Iris pigment epithelial cell (primary cell): ENCODE measurements at places on chromosomes 4 and X.

- DNase-seq, result no peak
Observed at GRCh38 chr4:157803845-157804521, 368.8 kb downstream of the GASK1B start.

- DNase-seq, result peak; percentile 58
Observed at GRCh38 chrX:136166221-136166855, 19.0 kb downstream of the FHL1 start.

GRCh38 chrX:39755143-39756032 lies 342.4 kb downstream of the BCOR start:
- DNase-seq, result peak; percentile 94

GRCh38 chr4:133929531-133930239 lies 271.9 kb downstream of the PABPC4L start:
- DNase-seq, result no peak

- DNase-seq, result no peak
Observed at GRCh38 chr4:57158762-57159161, 48.6 kb upstream of the IGFBP7 start.

- no peak for DNase-seq
Observed at GRCh38 chr4:65399084-65399483, 271.2 kb downstream of the EPHA5 start.

- DNase-seq, result no peak
Observed at GRCh38 chr4:152162331-152162697, 373.6 kb downstream of the FBXW7 start.

- DNase-seq, result no peak
Observed at GRCh38 chr4:52574036-52574435, 85.1 kb downstream of the USP46 start.

- DNase-seq, result no peak
Observed at GRCh38 chrX:153527208-153527607, 9.8 kb downstream of the ATP2B3 start.

GRCh38 chrX:52811065-52811625 lies at the start of gene XAGE5:
Gene XAGE5, plus strand, starts transcription at chrX:52811287. Its CDS starts 1,280 bp downstream, at chrX:52812567.
- DNase-seq, result no peak

DNA sequence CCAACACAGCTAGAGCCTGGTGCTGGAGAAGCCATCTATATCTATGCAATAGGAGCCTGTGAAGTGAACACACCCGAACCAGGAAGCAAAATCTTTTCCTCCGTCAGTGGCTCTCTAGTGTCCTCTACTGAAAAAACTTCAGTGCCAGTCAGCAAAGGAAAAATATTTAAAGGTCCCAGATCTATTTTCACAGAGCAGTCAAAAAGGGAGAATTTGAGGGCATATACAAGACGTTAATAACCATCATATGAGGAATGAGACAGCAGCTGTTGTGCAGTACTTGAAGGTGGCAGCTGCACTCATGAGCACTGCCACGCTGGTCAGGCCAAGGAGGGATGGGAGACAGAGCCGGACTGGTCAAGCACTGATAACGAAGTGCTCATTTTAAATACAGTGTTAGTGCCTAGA lies 14.4 kb downstream of the MCUB start:
- peak; percentile 31 for DNase-seq

GRCh38 chr4:168390041-168390440 lies 71.5 kb upstream of the DDX60 start:
- DNase-seq, result no peak

DNA sequence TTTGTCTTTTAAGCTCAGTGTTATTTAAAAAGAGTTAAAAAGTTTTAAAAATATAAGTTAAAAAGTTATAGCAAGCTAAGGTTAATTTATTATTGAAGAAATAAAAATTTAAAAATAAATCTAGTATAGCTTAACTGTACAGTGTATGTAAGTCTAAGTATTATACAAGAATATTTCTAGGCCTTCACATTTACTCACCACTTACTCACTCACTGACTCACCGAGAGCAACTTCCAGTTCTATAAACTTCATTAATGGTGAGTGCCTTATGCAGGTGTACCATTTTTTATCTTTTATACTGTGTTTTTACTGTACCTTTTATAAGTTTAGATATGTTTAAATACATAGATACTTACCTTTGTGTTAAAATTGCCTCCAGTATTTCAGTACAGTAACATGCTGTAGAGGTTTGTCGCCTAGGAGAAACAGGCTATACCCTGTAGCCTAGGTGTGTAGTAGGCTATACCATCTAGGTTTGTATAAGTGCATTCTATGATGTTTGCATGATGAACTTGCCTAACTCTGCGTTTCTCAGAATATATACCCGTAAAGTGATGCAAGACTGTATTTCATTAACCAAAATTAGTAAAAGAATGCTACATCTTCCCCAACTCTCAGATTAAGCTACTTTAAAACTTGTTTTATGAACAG lies 202.9 kb downstream of the CFAP299 start:
- DNase-seq, result peak; percentile 33

DNA sequence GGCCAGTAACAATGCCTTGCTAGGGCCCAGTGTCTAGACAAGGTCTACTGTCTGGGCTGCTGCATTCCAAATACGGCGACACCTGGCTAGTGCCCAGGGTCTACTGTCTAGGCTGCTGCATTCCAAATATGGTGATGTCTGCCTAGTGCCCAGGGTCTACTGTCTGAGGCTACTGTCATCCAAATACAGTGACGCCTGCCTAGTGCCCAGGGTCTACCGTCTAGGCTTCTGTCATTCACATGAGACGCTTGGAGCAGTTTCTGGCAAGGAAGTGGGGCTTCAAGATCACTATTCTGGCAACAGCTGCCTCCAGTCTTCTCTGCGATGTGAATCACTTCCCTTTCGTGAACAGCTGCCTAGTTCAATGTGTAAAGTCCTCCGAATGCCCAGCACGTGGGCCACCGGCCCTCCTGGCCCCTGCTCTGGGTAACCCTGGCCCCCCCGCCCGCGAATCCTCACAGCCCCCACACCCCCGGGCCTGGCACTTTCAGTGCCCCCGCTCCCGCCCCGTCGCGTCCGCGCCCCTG lies 12.7 kb downstream of the ACOX3 start:
- peak; percentile 30 for DNase-seq

DNA sequence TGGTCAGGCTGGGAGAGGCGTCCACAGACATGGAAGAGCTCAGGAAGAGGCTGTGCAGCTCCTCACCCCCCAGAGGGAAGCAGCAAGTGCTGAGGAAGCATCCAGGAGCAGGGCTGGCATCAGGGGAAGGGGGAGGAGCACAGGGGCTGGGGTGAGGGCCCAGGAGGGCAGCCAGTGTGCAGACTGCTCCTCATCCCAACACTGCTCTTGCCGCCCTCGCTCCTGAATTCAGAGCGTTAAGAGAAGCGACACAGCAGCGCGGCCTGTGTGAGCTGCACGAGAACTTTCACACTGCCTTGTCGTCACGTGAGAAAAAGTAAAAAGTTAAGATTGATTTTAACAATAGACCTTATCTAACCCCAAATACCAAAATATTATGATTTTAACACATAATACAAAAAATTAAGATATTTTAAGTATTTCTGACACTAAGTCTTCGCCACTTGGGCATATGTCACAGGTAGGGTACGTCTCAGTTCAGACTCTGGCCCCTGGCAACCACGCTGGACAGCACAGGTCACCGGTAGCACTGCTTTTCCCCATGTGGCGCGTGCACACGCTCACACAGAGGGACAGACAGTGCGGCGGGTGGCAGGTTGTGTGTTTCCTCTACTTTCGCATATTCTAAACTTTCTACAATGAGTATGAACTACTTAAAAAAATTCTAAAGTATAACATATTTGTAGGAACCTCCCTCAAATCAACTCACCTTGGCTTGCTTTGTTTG lies 19.7 kb downstream of the NOP14 start:
- no peak for DNase-seq

DNA sequence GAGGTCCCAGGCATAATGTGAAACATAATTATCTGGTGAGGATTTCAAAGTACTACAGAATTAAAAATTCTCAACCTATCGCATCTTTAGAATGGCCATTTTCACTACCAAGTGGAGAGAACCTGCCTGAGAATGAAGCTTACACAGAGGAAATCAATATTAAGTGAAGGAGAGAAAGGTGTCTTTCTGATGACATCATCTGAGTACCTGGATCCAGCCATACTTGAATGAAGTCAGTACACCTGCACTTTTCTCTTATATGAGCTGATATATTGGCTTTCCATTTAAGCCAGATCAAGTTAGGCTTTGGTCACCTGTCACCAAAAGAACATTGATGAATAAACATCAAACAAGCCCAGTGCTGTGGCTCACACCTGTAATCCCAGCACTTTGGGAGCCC lies 118.9 kb upstream of the MED14 start:
- no peak for DNase-seq

GRCh38 chrX:22073928-22074327 lies 41.8 kb downstream of the PHEX start:
- DNase-seq, result no peak

GRCh38 chrX:50697691-50698090 lies 116.3 kb downstream of the SHROOM4 start:
- peak; percentile 84 for DNase-seq

GRCh38 chr4:1031956-1032795 lies 20.8 kb downstream of the FGFRL1 start:
- no peak for DNase-seq

DNA sequence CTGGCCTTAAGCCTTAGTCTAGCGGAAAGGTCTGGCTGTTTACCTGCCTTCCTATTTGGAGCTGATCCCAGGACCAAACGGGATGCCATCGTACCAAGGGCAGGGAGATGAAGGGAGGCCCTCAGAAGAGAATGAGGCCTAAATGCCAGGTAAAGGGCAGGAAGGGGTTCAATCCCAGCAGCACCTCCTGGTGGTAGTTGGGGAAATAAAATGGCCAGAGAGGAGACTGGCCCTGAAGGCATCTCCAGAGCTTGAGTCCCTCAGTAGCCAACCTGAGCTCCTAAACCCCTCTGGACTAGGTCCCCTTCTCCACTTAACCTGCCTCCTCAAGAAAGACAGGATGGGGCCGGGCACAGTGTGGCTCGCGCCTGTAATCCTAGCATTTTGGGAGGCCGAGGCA lies 53.7 kb downstream of the KDM5C start:
- no peak for DNase-seq

GRCh38 chr4:8294036-8294435 lies 24.5 kb downstream of the HTRA3 start:
- no peak for DNase-seq

- DNase-seq, result peak; percentile 50
Observed at GRCh38 chrX:13102636-13103035, 58.2 kb upstream of the FAM9C start.

GRCh38 chr4:126251169-126251568 lies 936.4 kb downstream of the FAT4 start:
- DNase-seq, result no peak

GRCh38 chr4:155609455-155610059 lies 57.1 kb upstream of the GUCY1A1 start:
- DNase-seq, result peak; percentile 24

GRCh38 chrX:153305972-153306371 lies 15.6 kb downstream of the PNMA6F start:
- DNase-seq, result no peak

DNA sequence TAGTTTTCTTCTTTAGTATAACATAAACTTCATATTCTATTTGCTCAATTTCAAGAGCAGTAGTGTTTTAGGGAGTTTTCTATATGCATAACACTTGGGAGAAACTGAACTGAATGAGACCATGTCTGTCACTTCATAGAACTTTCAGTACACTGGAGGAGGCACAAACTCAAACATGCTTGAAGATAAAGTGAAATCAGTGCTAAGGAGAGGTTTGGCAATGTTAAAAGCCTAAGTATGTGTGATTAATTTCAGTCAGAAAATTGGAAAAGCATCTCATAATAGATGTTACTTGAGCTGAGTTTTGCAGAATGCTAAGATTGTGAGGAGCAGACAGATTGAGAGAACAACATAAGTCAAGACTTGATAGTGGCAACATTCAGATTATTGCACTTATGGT lies 411.2 kb upstream of the HS3ST1 start:
- DNase-seq, result no peak

DNA sequence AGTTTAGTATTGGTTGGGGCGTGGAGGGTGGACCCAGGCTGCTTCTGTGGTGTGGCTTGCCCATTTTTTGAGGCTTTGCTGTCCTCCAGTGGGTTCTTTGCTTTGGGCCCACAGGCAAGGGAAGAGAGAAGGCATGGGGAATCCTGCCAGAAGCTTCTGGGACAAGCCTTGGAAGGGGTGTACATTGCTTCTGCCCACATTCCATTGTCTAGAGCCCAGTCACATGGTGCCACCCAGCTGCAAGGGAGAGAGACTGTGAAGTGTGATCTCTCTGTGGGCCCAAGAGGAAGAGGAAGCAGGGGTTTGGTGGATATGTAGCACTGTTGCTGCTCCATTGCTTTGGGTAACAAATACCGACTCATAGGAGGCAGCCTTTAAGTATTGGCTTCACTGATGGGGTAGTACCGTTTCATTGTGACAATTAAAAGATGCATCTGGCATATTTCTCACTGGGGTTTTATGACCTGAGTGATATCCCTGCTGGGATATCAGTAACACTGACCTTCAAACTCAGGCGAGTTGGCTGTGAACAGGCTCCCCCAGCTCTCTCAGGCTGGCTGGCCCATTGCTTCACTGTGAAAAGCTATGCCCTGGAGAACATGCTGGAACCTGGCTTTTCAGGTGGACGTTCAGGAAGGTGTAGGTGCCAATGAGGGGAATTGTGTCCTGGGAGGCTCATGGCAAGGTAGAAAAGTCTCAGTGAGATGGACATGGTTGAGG lies 85.9 kb downstream of the CLDN34 start:
- DNase-seq, result no peak

- peak; percentile 31 for DNase-seq
Observed at GRCh38 chrX:10574663-10575062, 45.7 kb downstream of the MID1 start.

DNA sequence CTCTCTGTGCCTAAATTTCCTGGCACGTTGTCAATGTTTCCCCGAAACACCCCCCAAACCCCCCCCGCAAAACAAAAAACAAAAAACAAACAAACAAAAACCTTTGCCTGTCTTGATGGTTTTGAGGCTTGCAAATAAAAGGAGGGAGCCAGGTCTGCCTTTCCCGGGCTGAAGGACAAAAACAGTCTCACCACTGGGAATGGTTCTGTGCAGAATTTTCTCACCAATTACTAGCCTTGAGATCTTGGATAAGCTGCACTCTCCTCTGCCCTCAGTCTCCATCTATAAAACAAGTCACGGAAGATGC lies 15.5 kb downstream of the NKX3-2 start:
- no peak for DNase-seq

DNA sequence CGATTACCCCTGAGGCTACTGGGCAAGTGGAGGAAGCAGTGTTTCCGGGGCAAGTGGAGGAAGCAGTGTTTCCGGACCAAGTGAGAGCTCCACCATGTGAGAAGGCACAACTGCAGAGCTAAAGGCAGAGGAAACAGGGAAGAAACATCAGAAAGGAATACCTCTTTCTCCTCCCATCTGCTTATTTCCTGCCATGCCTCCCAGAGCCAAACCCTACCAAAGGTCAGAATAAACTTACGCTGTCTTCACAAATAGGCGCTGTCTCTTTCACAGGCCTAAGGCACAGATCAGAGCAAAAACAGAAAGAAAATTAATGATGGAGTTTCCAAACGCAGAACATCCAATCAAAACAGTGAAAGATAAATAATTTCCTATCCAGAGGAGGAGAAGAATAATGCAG lies 153.0 kb downstream of the ATOH1 start:
- no peak for DNase-seq
